ENCODE measurements at places on chromosomes 6 and 20. TPM values are rescaled to one million over a fixed set of nuclear protein-coding genes. Genes with fewer than 3 reads are reported as not detected.

GRCh38 chr6:24740861-24741260 is 21.9 kb upstream of the C6orf62 start:
- no peak for DNase-seq

- DNase-seq: no peak
Measured at GRCh38 chr20:25025091-25025861, 32.7 kb downstream of the ACSS1 start.

- DNase-seq: no peak
Measured at GRCh38 chr20:19009081-19009688, 195.6 kb downstream of the SCP2D1 start.

DNA sequence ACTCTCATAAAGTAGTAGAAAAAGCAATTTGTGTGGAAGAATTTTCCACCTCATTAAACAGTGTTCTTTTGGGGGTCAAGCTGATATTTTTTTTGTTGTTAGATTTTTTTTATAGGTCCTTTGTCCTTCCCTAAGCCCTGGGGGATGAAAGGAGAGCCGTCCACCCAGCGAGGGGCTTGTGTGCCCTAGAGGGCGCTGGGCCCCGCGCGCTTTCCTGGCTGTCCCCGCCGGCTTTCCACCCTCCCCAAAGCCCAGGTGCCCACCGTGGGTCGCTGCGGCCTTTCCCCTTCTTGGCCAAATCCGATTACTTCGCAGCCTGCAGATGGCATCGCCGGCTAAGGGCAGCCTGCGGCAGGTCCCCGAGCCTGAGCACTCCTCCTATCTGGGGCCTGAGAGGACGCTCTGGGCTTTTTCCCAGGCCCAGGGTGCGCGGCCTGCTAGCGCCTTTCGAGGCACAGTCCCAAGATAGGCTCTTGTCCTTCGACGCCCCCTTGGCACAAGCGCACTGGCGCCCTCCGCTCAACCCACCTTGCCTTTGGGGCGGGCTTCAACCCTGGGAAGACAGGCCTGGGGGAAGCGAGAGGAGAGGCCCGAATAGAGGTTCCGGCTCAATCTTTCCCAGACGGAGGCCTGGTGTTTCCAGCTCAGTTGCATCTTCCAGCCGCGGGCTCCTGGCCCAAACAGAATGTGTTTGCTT is 33.6 kb downstream of the TFAP2A start:
- DNase-seq: no peak

GRCh38 chr6:92196325-92196724 is 1223.0 kb downstream of the EPHA7 start:
- DNase-seq: no peak

The GGTLC1 gene
- total RNA-seq: not detected

DNA sequence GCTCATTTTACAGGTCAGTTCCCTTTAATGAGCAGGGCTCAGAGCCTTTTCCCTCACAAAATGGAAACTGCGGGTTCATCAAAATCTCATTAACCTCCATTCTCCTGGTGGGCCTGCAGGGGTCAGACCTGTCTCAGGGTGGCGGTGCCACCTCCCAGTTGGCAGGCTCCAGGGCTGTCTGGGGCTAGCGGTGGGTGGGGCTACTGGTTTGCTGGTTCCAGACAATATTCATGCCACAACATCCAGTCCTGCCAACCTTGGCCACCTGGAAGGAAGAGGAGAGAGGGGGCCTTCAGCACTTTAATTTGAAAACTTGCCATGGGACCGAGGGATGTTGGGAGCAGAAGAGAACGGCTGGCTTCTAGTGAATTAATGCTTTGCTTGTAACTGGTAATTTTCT is 41.9 kb upstream of the CTNNBL1 start:
- peak; percentile 37 for DNase-seq

The ITCH gene
- total RNA-seq: 66.5 TPM

The TREM2 gene
- not detected for total RNA-seq

All from activated T-cell treated with anti-CD3 and anti-CD28 coated beads, Interleukin-2, amount 50 U/mL, for 72 hours (primary cell).